ENCODE measurements at places on chromosomes 2 and 18.

GRCh38 chr2:232539298-232540231 is at the start of gene CHRNG:
TSS of gene CHRNG (plus strand) at chr2:232539692. CDS start at chr2:232539748, 56 bp downstream.
- no peak for DNase-seq

DNA sequence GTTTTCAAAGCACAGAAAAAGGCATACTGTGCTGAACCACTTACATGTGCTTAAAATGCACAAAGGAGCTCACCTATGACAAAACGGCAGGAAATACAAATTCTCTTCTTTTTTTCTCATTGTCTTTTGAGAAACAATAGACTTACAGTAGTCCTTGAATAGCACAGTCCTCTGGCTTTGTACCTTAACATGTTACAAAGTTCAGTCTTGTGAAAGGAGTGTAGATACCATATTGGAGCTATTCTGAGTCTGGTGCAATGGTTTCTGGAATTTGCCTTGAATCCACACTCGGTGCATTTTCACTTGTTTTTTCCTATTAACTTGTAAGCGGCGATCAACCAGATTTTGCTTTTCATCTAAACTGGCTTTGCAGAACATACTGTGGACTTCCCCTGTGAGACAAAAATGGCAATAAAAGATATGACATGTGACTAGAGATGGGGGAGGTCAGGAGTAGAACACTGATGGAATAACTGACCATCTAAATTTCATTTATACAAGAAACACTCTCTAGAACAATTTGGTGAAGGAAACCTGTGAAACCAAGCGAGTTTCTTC is 109.7 kb downstream of the METTL8 start:
- DNase-seq = peak; percentile 66

DNA sequence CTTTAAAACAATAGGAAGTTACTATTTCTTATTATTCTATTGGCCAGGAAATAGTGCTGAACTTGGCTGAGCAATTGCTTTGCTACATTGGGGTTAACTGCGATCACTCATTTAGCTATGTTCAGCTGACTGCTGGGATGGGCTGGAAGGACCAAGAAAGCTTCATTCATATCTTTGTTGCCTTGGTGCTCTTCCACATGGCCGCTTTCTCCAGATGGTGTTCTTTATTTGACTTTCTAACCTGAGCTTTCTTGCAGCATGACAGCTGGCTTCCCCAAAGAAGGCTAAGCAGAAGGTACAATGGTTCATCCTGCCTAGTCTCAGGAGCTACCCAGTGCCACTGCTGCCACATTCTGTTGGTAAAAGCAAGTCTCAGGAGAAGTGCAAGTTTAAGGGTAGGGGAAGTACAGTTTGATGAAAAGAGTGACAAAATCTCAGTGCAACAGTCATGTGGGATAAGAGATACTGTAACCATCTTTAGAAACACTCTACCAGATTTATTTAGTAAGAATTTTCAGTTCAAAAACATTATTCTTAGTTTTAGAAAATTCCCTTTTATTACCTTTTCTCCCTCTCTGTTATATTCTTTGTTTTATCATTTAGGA is 180.6 kb upstream of the RBMS1 start:
- DNase-seq = no peak

- no peak for DNase-seq
These were observed 42.1 kb upstream of the ARHGAP25 start for GRCh38 chr2:68692511-68692910.

- DNase-seq = no peak
These were observed 20.2 kb downstream of the CHRNA1 start for GRCh38 chr2:174744111-174744510.

DNA sequence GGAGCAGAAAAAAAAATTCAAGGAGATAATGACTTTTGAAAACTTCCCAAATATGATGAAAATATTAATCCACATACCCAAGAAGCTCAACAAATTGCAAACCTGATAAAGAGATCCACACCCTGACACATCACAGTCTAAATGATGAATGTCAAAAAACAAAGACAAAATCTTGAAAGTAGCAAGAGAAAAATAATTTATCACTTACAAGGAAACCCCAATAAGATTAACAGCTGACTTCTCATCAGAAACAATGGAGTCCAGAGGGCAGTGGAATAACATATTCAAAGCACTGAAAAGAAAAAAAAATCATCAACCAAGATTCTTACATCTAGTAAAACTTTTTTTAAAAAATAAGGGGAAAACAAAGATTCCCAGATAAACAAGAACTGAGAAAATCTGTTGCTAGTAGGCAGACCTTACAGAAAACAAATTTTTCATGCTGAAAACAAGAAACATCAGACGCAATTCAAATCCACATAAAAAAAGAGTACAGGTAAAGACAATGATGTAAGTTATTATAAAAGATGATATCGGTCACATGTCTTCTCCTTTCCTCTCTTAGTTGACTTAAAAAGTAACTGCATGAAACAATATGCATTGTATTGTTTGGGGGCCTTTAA is 21.3 kb downstream of the SLC66A2 start:
- peak; percentile 10 for DNase-seq

GRCh38 chr2:64751286-64752260 is 97.9 kb upstream of the SERTAD2 start:
- peak; percentile 23 for DNase-seq

DNA sequence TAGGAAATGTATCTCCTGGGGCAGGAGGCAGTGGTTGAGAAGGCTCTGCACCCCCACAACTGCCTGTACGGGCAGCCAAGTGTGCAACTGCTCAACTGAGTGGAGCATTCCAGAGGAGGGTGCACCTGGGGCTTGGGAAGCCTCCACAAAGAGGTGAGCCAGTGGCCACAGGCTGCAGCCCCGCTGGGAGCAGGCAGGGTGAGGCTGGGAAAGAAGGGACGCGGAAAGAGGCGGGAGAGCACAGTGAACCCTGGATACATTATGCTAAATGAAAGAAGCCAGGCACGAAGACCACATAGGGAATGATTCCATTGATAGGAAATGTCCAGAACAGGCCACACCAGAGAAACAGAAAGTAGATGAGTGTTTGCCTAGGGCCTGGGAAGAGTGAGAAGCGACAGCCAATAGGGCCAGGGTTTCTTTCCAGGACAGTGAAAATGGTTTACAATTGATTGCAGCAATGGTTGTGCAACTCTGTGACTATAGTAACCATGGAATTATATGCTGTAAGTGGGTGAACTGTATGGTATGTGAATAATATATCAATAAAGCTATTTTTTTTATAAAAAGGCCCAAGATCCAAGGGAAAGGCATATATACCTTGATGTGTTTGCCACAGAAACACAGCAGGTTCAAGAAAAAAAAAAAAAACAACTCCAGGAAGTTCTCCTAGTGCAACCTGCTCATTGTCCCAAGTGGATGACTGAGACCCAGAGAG is 82.4 kb downstream of the DDX1 start:
- DNase-seq = no peak

DNA sequence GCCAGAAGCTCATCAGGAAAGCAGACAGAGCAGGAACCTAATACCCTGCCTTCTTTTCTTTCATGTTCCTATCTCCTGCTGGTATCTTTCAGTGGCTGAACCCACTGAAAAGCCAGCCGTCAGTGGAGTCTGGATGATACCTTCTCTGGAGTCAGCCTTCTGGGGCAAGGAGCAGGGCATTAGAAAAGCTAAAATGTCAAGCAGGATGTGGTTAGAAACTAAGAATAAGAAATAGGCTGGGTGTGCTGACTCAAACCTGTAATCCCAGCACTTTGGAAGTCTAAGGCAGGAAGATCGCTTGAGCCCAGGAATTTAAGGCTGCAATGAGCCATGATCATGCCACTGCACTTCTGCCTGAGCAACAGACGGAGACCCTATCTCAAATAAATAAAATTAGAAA is 642.0 kb upstream of the FSHR start:
- no peak for DNase-seq

- DNase-seq = peak; percentile 83
These were observed 73.4 kb downstream of the ACTR2 start for GRCh38 chr2:65300761-65301711.

DNA sequence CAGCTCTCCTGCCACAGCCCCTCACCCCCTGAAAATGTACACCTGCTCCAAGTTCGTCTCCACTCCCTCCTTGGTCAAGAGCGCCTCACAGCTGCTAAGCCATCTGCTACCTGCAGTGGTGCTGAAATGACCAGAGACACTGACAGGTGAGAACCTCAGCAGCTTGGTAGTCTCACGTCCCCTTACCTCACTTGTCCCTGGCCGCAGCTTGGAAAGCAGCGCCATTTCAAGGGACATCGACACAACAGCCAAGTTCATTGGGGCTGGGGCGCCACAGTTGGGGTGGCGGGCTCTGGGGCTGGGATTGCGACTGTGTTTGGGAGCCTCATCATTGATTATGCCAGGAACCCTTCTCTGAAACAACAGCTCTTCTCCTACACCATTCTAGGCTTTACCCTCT is 47.5 kb downstream of the ANKRD44 start:
- DNase-seq = no peak

DNA sequence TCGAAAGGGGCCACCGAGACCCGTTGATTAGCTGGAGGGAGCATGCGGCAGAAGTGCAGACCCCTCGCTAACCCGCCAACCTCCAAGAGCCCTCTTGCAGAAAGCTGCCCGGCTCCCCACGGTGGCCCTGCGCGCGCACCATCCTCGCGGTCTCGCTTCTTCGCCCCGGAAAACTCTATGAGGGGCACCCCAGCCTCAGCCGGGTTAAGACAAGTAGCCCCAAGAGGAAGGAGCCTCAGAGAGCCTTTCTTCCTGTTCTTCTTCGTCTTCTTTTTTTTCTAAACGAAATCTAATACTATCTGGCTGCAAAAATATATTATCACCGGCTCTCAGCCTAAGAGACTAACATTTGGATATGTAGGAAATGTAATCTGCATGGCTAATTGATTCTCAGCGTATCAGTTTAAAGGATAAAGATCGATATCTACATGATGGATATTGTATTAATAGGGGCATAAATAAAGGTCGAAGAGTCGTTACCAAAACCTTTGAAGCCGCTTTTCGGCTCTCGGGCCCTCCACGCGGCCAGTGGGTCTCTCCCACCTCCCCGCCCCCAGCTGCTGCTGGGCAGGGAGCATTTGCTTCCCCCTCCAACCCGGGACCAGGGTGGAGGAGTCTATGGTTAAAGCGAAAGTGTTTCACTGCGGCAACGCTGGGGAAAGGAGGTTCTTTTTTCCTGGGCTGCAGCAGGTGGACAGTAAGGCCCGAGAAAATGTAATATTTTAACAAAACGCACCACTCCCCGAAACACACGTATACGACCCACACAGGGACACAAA is 6.1 kb upstream of the PAX3 start:
- no peak for DNase-seq

DNA sequence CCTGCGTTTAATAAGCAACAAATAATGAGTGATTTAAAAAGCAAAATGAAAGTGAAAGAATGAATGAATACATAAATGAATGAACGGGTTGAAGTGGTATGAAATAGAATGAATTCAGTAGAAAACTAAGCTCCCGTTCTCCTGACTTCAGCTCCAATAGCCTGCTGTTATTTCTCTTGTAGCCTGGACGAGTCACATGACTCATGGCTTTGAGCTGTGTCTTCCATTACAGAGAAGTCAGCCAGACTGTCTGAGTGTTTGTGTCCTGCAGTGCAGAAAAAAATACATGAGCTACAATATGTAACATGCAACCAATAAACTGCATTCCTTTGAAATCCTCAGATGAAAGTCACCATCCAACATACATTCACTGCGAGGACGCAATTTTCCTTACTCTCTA is 21.2 kb downstream of the SCG2 start:
- DNase-seq = no peak

- no peak for DNase-seq
These were observed 776.0 kb downstream of the DCC start for GRCh38 chr18:53115876-53116585.

DNA sequence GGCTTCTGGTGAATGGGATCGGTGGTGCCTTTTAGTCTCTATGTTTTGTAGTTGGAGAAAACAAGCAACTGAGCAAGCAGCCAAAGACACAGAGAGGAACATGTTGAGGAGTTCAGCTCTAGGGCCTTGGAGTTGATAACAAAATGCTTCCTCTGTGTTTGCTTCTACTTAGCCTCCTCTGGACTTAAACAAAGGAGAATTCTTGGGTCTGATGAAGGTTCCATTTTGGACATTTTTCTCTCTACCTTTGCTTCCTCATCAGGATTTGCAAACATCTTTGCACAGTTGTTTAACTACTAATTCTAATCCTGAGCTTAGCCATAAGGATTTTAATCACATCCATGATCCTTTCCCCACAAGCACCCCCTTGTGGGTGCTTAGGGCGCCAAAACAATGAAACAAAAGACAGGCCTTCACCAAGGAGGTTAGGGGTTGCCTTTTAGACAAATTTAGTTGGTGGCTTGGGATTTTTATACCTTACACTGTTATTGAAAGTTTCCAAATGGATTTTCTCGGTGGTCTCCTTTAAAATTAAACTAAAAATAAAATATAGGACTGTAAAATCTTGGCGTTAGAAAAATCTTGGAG is 148.5 kb upstream of the SATB2 start:
- no peak for DNase-seq

DNA sequence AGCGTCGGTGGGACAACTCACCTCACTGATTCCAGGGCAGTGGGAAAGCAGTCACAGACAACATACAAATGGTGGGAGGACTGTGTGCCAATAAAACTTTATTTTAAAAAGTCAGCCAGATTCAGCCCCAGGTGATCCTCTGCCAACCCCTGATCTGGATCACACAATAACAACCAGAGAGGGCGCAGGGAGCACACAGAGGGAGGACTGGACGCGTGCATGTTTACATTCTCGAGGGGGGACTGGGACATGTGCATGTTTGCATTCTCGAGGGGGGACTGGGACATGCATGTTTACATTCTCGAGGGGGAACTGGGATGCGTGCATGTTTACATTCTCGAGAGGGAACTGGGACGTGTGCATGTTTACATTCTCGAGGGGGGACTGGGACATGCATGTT is 209.5 kb downstream of the NDUFA10 start:
- DNase-seq = no peak

GRCh38 chr2:199955007-199955338 is 318 bp downstream of the TYW5 start:
- DNase-seq = no peak

GRCh38 chr2:9781252-9781651 is 62.0 kb upstream of the TAF1B start:
- DNase-seq = no peak

GRCh38 chr18:28185121-28185520 is 8.2 kb upstream of the CDH2 start:
- no peak for DNase-seq

DNA sequence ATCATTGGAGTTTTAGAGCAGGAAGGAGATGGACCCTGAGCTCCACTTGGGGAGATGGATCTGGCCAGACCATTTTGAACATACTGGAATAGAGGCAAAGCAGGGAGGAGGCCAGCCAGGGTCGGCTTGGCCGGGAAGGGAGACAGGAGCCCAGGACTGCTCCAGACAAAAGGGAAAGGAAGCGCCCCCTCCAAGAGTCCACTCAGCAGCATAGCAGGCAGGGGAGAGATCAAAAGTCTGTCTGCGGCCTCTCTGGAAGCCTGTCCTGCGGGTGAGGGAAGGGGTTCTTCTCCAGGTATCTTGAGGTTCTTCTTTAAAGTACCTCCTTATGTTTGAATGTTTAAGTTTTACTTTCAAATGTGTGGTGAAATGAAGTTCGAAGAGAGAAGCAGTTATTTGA is 126.1 kb downstream of the GBX2 start:
- no peak for DNase-seq

DNA sequence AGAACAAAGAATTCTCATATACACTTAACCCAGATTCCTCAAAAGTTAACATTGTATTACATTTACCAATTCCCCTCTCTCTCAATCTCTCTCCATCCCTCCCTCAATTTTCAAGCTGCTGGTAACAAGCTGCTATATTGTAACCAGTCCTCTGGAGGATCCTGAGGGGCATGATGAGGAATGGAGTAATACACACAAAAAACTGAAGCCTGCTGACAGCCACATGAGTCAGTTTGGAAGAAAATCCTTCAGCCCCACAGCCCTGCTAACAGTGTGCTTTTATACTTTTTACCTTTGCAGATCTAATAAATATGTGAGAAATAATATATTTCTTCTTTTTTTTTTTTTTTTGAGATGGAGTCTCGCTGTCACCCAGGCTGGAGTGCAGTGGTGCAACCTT is 165.7 kb upstream of the RAB12 start:
- DNase-seq = no peak

Measured in NAMALWA (cell line).